Stromal cell of bone marrow (primary cell): ENCODE measurements at places on chromosomes 2 and 18.

GRCh38 chr2:63876311-63876710 lies 34.6 kb downstream of the UGP2 start:
- no peak for DNase-seq

GRCh38 chr18:48274301-48274700 lies 134.9 kb downstream of the ZBTB7C start:
- DNase-seq = no peak

GRCh38 chr2:215460682-215461382 lies 25.0 kb upstream of the FN1 start:
- DNase-seq = peak; percentile 75

- no peak for DNase-seq
Observed at GRCh38 chr2:235333076-235333475, 160.8 kb upstream of the AGAP1 start.

DNA sequence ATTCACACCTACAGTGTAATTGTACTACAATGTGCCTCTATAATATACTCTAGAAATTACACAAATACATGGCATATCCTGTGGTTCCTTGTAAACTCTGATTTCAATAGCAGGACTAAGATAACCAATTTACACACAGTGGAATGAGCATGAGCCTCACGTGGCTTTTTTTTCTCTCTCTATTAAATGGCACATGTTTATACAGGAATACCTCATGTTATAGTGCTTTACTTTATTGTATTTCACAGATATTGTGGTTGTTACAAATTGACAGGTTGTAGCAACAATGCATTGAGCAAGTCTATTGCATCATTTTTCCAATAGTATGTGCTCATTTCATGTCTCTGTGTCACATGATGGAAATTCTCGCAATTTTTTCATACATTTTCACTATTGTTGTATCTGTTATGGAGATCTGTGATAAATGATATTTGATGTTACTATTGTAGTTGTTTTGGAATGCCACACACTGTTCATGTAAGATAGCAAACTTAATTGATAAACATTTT lies 260.0 kb downstream of the FSIP2 start:
- no peak for DNase-seq

GRCh38 chr2:106272216-106272807 lies 78.2 kb upstream of the UXS1 start:
- DNase-seq = no peak
